ENCODE measurements at places on chromosomes 13 and 19.

GRCh38 chr19:48006762-48007161 is 12.3 kb downstream of the ELSPBP1 start:
- DNase-seq, result no peak

DNA sequence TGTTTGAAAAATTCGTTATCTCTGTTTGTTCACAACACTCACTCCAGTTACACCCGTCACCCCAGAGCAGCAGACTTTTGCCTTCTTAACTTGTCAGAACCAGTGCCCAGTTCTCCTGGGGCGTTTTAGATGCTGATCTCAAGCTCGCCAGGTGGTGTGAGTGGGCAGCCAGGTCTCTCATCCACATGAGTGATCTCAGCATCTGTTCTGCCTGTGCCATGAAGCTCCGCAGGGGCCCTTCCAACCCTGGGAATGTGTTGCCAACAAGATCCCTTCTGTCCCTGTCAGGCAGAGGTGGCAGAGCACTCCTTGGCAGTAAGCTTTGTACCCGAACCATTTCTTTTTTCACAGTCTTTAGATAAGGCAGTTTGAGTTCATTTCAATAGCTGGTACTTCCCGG is 896.5 kb downstream of the UQCRFS1 start:
- DNase-seq, result no peak

- no peak for DNase-seq
Measured at GRCh38 chr19:49243726-49244125, 81.3 kb downstream of the SLC6A16 start.

DNA sequence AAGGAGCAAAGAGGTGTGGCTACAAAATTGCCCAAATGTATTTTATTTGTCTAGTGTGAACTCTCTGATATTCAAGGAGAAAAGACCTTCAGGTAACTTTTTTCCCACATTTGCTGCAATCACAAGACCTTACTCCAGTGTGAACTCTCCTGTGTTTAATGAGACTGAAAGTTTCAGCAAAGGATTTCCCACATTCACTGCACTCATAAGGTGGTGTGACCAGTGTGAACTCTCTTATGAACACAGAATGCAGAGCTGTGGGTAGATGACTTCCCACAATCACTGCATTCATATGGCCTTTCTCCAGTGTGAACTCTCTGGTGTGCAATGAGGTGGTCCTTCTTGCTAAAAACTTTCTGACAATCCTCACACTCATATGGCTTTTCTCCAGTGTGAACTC is 16.4 kb downstream of the ZNF814 start:
- no peak for DNase-seq

- DNase-seq, result no peak
Measured at GRCh38 chr19:15197942-15198341, 2.9 kb downstream of the NOTCH3 start.

GRCh38 chr13:30796132-30796572 is 60.8 kb downstream of the ALOX5AP start:
- no peak for DNase-seq

GRCh38 chr13:60258349-60258748 is 94.6 kb upstream of the DIAPH3 start:
- no peak for DNase-seq

DNA sequence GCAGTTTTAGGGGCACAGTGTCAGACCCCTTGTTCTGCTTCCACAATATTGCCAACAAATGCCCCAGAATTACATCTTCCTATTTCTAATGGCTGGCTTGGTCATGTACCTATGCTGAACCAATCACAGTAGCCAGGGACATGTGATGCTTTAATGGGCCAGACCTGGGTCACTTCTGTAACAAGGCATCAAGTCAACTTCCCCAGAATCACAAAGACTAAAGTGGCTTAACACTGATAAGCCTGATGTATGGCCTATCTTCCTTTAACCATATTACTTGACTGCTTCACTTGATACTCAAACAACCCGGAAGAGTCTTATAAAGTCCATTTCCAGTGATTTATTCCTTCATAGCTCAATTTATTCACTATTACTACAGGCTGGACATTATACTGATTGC is 19.6 kb downstream of the LNX2 start:
- no peak for DNase-seq

GRCh38 chr13:31775686-31776085 is 36.4 kb downstream of the RXFP2 start:
- DNase-seq, result no peak

All from stimulated activated CD8-positive, alpha-beta memory T cell treated with anti-CD3 and anti-CD28 coated beads, Interleukin-7, amount 100 ng/mL, for 24 hours (primary cell).